HepG2 (cell line): ENCODE measurements at places on chromosomes 16 and 17. TPM values are rescaled to one million over a fixed set of nuclear protein-coding genes. Genes with fewer than 3 reads are reported as not detected.

The FBXW10B gene
- 0.15 and 0.24 TPM in 2 replicates for total RNA-seq

The MT2A gene
- 371 and 409 TPM in 2 replicates for total RNA-seq

The P2RX5 gene
- 0.90 and 0.95 TPM in 2 replicates for total RNA-seq

The TBC1D3 gene
- not detected in 2 replicates for total RNA-seq

The SCIMP gene
- total RNA-seq = not detected in 2 replicates

The FTO gene
- total RNA-seq = 55.8 and 92.5 TPM in 2 replicates

The LGALS9B gene
- not detected in 2 replicates for total RNA-seq

The OR4D1 gene
- not detected in 2 replicates for total RNA-seq

The LRRC75A gene
- 0.06 TPM in 1 of 2 replicates, not detected in the other for total RNA-seq

The SLC25A11 gene
- 47.2 and 47.9 TPM in 2 replicates for total RNA-seq

The GUCY2D gene
- total RNA-seq = not detected in 2 replicates

The PDILT gene
- not detected in 2 replicates for total RNA-seq

The FSCN2 gene
- not detected in 2 replicates for total RNA-seq

The PRSS27 gene
- 0.20 TPM in 1 of 2 replicates, not detected in the other for total RNA-seq

The RNF227 gene
- 0.20 and 0.38 TPM in 2 replicates for total RNA-seq

The KRT33A gene
- not detected in 2 replicates for total RNA-seq

The HAP1 gene
- 0.07 and 0.08 TPM in 2 replicates for total RNA-seq

The FBXL16 gene
- 0.20 and 0.22 TPM in 2 replicates for total RNA-seq

The HOXB2 gene
- total RNA-seq = not detected in 2 replicates

The NHLRC4 gene
- 0.40 and 0.48 TPM in 2 replicates for total RNA-seq

The DOC2B gene
- 0.22 TPM in 1 of 2 replicates, not detected in the other for total RNA-seq

The OTOP2 gene
- not detected in 2 replicates for total RNA-seq

The TMEM92 gene
- total RNA-seq = not detected in 2 replicates

The AANAT gene
- total RNA-seq = not detected in 2 replicates

The EVI2B gene
- not detected in 2 replicates for total RNA-seq

The MMP28 gene
- not detected in 2 replicates for total RNA-seq

The KRTAP3-1 gene
- 0.29 and 0.81 TPM in 2 replicates for total RNA-seq

The NUDT16L1 gene
- 40.5 and 41.0 TPM in 2 replicates for total RNA-seq

The ROGDI gene
- total RNA-seq = 16.8 and 19.2 TPM in 2 replicates

The ST6GALNAC2 gene
- 0.49 and 0.84 TPM in 2 replicates for total RNA-seq

The MINK1 gene
- total RNA-seq = 15.2 and 17.2 TPM in 2 replicates

The KLHL10 gene
- total RNA-seq = 0.04 TPM in 1 of 2 replicates, not detected in the other

The TMC5 gene
- total RNA-seq = 0.09 and 0.34 TPM in 2 replicates

The XPO6 gene
- total RNA-seq = 102 and 109 TPM in 2 replicates

The KCNH6 gene
- total RNA-seq = 0.08 and 0.18 TPM in 2 replicates

The TGFB1I1 gene
- total RNA-seq = 0.52 and 0.80 TPM in 2 replicates

The VAT1L gene
- not detected in 2 replicates for total RNA-seq
